HEK293T (cell line): ENCODE measurements at places on chromosomes 12 and 14.

DNA sequence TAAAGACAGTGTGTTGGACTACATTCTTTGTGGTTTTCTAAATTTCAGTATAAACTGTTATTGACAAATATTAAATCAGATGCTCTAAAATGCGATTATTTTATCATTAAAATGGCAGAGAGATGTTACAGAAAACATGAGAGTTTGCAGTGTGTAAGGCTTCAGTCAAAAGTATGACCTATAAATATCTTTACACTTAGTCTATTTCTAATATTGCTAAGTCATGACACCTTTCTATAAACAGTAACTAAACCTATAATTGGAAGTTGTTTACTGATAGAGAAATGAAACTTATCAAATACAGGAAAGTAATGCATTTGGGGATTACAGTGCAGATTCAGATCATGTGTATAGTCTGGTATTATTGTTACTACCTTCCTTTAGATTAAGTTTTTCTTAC is 68.9 kb upstream of the YARS2 start:
- DNase-seq: no peak

DNA sequence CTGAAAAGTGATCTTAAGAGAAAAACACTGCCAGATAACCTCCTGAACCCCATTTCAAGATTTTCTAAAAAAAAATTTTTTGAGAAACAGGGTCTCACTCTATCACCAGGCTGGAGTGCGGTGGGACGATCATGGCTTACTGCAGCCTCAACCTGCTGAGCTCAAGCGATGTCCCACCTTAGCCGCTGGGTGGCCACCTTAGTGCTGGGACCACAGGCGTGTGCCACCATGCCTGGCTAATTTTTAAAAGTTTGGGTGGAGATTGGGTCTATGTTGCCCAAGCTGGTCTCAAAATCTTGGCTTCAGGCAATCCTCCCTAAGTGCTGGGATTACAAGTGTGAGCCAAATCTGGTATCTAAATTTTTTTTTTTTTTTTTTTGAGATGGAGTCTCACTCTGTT is 3.4 kb downstream of the PNMA1 start:
- DNase-seq: no peak

DNA sequence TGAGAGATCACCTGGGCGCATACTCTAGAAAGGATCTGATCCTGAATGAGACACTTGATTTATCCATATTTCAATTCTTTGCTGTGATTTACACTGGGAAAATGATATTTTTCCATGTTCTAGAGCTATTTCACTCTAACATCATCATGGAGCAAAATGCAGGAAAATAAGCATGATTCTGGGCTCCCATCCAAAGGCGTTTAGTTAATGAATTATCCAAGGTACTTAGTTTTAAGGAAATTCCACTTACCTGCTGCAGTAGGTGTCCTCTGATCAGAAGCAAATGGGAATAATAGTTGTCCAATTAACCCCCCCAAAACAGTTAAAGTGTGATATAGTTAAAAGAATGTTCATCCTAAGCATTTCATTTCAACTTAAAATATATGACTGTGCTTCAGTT is 204.5 kb upstream of the PRKD1 start:
- no peak for DNase-seq

GRCh38 chr14:50608302-50608851 is 48.4 kb downstream of the ATL1 start:
- no peak for DNase-seq

GRCh38 chr14:31530136-31530535 is 31.1 kb upstream of the NUBPL start:
- no peak for DNase-seq

GRCh38 chr12:98439981-98440581 is 75.3 kb upstream of the TMPO start:
- no peak for DNase-seq
